Activated CD4-positive, alpha-beta T cell treated with anti-CD3 and anti-CD28 coated beads, Interleukin-2, amount 10 ng/mL, durations not matched to agents 24 days and 14 days (primary cell): ENCODE measurements at places on chromosomes 16 and 17.
A peak's percentile ranks its signal among the peaks of the same experiment; 100 is the strongest.

- no peak overlapping the region for H3K27ac ChIP-seq
- H3K27me3 ChIP-seq, result no peaks in the 10 kb centered on the region
- DNase-seq, result no peak
- H3K4me3 ChIP-seq, result no peak overlapping the region
Observed at GRCh38 chr17:33637534-33637933, 344.4 kb upstream of the ASIC2 start.

DNA sequence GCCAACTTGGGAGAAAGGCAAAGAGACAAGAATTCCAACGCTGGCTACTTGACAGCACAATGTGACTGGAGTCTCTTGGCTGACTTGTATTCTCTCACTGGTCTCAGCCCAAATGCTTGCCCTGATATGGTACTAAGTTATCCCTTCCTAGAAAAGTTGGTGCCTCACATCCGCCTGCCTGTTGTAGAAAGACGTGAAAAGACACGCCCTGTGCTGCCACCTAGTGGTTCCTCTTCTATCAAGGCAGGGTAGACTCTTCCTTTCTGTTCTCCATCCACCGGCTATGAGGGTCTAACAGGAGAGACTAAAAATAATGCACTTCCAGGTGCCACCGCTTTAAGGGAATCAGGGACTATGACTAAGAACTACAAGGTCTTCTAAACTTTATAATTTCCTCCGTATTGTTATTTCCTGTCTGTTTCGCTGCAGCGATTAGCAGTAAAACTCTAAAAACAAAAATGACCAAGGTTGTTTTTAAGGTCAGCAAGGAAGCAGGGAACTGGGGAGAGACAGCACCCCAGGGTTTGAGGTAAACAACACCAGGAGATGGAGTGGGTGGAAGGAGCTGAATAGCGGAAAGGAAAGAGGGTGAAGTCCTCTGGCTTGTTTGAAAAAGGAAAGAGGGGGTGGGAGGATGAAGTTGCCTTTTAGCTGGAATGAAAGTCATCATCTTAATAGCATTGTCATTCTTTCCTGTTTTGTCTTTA, 109.5 kb downstream of the YPEL2 start:
- DNase-seq, result peak; percentile 96
- H3K4me1 ChIP-seq, result peaks cover 49% of the 10 kb centered on the region
- peak overlapping the region; percentile 95 for H3K27ac ChIP-seq
- no peaks in the 10 kb centered on the region for H3K27me3 ChIP-seq
- no peaks in the 10 kb centered on the region for H3K36me3 ChIP-seq

DNA sequence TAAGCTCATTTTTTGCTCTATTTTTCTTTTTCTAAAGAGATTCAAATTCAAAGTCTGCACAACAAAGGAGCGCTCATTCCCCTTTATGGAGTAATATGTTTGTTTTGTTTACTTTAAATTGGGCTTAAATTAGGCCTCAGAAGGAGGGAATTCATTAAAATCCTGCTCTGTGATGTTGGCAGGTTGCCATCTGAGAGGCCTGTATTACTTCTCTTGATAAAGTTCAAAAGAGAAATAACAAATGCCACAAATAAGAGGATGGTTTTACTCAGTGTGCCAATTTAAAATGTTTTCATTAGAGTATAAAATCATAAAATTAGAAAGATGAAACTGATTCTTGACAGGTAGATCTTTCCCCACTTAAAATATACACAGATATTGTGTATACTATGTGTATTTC, 54.5 kb upstream of the HLF start:
- no peaks in the 10 kb centered on the region for H3K36me3 ChIP-seq
- H3K4me1 ChIP-seq, result no peaks in the 10 kb centered on the region
- DNase-seq, result no peak
- H3K27me3 ChIP-seq, result peaks cover 3% of the 10 kb centered on the region
- H3K4me3 ChIP-seq, result no peak overlapping the region

- peaks cover 64% of the 10 kb centered on the region for H3K36me3 ChIP-seq
- H3K4me3 ChIP-seq, result no peak overlapping the region
- no peaks in the 10 kb centered on the region for H3K27me3 ChIP-seq
- no peak overlapping the region for H3K27ac ChIP-seq
Observed at GRCh38 chr16:74455619-74456289, 34.5 kb upstream of the CLEC18B start.

GRCh38 chr16:24737391-24737871, 8.0 kb downstream of the TNRC6A start:
- DNase-seq, result no peak
- H3K36me3 ChIP-seq, result peaks cover 39% of the 10 kb centered on the region
- H3K27ac ChIP-seq, result no peak overlapping the region
- no peak overlapping the region for H3K4me3 ChIP-seq
- H3K4me1 ChIP-seq, result peaks cover 32% of the 10 kb centered on the region

DNA sequence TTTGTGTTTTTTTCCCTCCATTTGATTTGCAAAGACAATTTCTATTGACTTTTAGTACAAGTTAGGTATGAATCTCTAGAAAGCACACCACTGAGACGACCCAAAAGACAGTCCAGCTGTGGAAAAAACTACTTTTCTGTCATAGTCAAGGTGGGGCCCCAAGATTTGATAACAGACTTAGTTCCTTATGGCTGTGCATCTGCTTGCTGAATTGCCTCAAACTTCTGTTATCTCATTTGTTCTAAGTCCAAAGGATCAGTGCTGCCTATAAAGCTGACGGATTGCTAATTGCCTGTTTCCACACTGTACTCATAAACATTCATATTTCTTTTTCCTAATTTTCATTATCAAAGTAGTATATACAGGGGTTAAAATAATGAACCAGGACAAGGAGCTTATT, 180.8 kb downstream of the SPECC1 start:
- no peak for DNase-seq
- H3K27me3 ChIP-seq, result no peaks in the 10 kb centered on the region
- H3K4me1 ChIP-seq, result no peaks in the 10 kb centered on the region
- no peak overlapping the region for H3K4me3 ChIP-seq
- no peaks in the 10 kb centered on the region for H3K36me3 ChIP-seq
- no peak overlapping the region for H3K27ac ChIP-seq

GRCh38 chr16:77551357-77551756, 116.5 kb upstream of the ADAMTS18 start:
- no peaks in the 10 kb centered on the region for H3K27me3 ChIP-seq
- H3K4me3 ChIP-seq, result no peak overlapping the region
- no peak overlapping the region for H3K27ac ChIP-seq

DNA sequence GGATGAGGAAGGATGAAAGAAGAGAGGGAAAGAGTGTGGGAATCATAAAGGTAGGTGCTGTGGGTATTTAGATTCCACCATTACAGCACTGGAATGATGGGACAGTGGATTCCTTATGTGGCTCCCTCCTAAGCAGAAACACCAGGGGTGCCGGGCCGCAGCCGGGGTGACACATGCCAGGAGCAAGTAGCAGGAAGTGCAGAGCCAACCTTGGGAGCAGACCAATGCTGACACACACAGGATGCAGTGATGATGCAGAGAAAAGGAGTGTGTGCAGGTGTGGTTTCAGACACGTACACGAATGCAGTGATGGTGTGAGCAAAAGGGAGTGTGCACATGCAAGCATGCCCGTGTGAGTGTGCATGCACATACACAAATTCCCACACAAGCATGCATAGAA, 338.0 kb downstream of the SLC39A11 start:
- DNase-seq, result no peak
- H3K4me3 ChIP-seq, result no peak overlapping the region
- peaks cover 3% of the 10 kb centered on the region for H3K4me1 ChIP-seq
- no peaks in the 10 kb centered on the region for H3K36me3 ChIP-seq

- H3K27me3 ChIP-seq, result no peaks in the 10 kb centered on the region
- H3K4me3 ChIP-seq, result no peak overlapping the region
- peaks cover 2% of the 10 kb centered on the region for H3K4me1 ChIP-seq
- H3K27ac ChIP-seq, result no peak overlapping the region
- no peak for DNase-seq
- no peaks in the 10 kb centered on the region for H3K36me3 ChIP-seq
Observed at GRCh38 chr16:58152246-58152868, 23.2 kb upstream of the CFAP20 start.

- H3K4me1 ChIP-seq, result no peaks in the 10 kb centered on the region
- H3K27ac ChIP-seq, result no peak overlapping the region
- no peaks in the 10 kb centered on the region for H3K36me3 ChIP-seq
- no peak overlapping the region for H3K4me3 ChIP-seq
Observed at GRCh38 chr16:35492225-35492624, 2032.8 kb downstream of the TP53TG3F start.

- H3K4me3 ChIP-seq, result no peak overlapping the region
- H3K4me1 ChIP-seq, result peaks cover 16% of the 10 kb centered on the region
- peak; percentile 63 for DNase-seq
Observed at GRCh38 chr16:57314161-57314785, 29.8 kb upstream of the PLLP start.

GRCh38 chr17:14206891-14207290, 29.8 kb downstream of the CDRT15 start:
- no peak overlapping the region for H3K27ac ChIP-seq
- peaks cover 60% of the 10 kb centered on the region for H3K4me1 ChIP-seq
- H3K27me3 ChIP-seq, result no peaks in the 10 kb centered on the region
- H3K36me3 ChIP-seq, result peaks cover 63% of the 10 kb centered on the region

GRCh38 chr17:16304830-16305229, 48.4 kb downstream of the CENPV start:
- peaks cover 8% of the 10 kb centered on the region for H3K36me3 ChIP-seq
- H3K4me1 ChIP-seq, result no peaks in the 10 kb centered on the region
- no peaks in the 10 kb centered on the region for H3K27me3 ChIP-seq

DNA sequence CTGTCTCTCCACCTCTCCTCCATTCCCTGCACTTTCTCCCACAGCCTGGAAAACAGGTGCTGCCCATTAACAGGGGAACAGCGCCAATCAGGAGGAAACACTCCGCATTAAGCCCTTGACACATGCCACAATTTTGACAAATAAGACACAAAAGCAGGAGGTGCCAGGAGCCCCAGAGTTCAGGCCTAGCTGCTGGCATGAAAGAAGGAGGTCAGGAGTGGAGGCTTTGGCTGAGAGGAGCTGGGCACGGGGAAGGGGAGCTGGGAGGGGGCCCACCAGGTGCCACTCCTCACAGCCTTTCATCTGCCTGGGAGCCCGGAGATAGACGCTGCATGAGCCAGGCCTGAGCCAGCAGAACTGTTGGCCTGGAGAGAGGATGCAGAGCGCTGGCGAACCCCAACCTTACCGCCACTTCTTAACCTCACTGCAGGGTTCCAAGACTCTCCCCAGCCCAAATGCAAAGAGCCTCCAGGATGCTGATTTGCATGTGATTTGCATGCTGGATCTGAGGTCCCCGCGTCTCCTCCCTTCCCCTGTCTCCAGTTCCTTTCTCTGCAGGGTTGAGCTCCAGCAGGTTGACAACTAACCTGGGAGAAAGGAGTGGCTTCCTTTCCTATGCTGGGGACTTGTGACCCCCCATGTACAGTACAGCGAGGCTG, 139.8 kb upstream of the SDK2 start:
- no peak overlapping the region for H3K27ac ChIP-seq
- no peak for DNase-seq
- H3K4me3 ChIP-seq, result no peak overlapping the region
- H3K36me3 ChIP-seq, result no peaks in the 10 kb centered on the region
- no peaks in the 10 kb centered on the region for H3K27me3 ChIP-seq

- H3K36me3 ChIP-seq, result no peaks in the 10 kb centered on the region
- H3K27me3 ChIP-seq, result no peaks in the 10 kb centered on the region
- H3K4me3 ChIP-seq, result no peak overlapping the region
Observed at GRCh38 chr17:12918142-12918541, 99.7 kb downstream of the ELAC2 start.

- no peaks in the 10 kb centered on the region for H3K27me3 ChIP-seq
- no peak for DNase-seq
- H3K4me3 ChIP-seq, result no peak overlapping the region
- no peaks in the 10 kb centered on the region for H3K36me3 ChIP-seq
Observed at GRCh38 chr16:84120023-84120422, 3.3 kb upstream of the MBTPS1 start.

DNA sequence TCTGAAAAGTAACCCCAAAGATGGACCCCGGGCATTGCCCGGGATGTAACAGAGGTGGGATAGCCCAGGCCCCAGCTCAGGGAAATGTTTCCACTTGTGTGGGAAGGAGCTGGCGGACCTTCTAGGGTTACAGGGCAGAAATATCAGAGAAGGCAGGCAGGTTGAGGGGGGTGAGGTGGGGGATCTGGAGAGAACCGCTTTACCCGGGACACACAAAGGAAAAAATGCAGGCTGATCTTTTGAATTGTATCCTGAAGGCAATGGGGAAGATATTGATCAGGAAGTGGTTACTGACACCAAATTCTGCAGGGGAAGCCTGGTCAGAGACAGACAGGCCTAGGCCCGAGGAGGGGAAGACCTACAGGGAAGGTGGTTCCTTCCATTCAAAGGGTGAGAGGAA, 3.5 kb downstream of the SLC47A1 start:
- DNase-seq, result no peak
- no peaks in the 10 kb centered on the region for H3K4me1 ChIP-seq
- H3K27me3 ChIP-seq, result peaks cover 41% of the 10 kb centered on the region
- H3K27ac ChIP-seq, result no peak overlapping the region
- no peak overlapping the region for H3K4me3 ChIP-seq
- no peaks in the 10 kb centered on the region for H3K36me3 ChIP-seq

GRCh38 chr16:3138342-3138741, 3.5 kb downstream of the ZNF213 start:
- H3K4me1 ChIP-seq, result peaks cover 17% of the 10 kb centered on the region
- H3K36me3 ChIP-seq, result peaks cover 23% of the 10 kb centered on the region
- no peak for DNase-seq

GRCh38 chr17:51355441-51356410, 95.4 kb downstream of the UTP18 start:
- no peak overlapping the region for H3K4me3 ChIP-seq
- DNase-seq, result no peak
- H3K27ac ChIP-seq, result no peak overlapping the region
- H3K27me3 ChIP-seq, result peaks cover 17% of the 10 kb centered on the region

DNA sequence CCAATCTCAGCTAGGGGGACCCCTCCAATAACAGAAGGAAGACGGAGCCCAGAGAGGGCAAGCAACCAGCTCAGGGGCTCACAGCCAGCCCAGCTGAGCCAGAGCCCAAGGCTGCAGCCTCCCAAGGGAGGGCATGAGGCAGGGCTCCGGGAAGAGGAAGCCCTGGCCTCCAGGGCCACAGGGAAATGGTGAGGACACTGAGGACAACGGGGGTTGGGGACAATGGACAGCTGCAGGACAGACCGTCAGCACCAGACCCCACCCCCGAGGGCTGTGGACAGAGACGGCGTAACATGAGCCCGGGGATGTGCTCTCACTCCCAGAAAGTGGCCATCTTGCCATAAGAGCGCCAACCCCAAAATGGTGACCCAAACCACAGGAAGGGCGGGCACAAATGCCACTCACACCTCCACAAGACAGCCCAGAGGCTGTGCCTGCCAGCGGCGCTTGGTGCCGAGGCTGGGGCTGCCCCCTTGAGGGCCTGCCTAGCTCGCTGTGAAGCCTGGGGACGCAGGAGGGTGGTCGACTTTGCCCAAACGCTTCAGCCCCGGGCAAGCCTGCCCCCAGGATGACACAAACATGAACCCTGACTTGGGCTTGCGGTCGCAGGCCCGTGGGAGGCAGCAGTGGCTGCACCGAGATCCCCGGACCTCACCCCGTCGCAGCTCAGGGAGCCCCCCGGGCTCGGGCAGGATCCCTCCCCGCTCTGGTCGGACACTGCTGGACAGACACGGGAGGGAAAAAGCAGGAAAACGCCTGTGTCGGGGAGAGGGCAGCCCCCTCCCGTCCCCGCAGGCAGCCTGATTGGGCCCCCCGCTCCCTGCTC, 10.5 kb downstream of the PIMREG start:
- peaks cover 5% of the 10 kb centered on the region for H3K36me3 ChIP-seq
- peak overlapping the region; percentile 30 for H3K4me3 ChIP-seq
- H3K27ac ChIP-seq, result no peak overlapping the region
- peaks cover 23% of the 10 kb centered on the region for H3K27me3 ChIP-seq

GRCh38 chr17:40318830-40319391, 9.9 kb downstream of the RARA start:
- H3K27me3 ChIP-seq, result peaks cover 4% of the 10 kb centered on the region
- peaks cover 8% of the 10 kb centered on the region for H3K36me3 ChIP-seq
- peak overlapping the region; percentile 97 for H3K4me3 ChIP-seq

- H3K27me3 ChIP-seq, result no peaks in the 10 kb centered on the region
- no peak overlapping the region for H3K27ac ChIP-seq
- peaks cover 4% of the 10 kb centered on the region for H3K4me1 ChIP-seq
- H3K4me3 ChIP-seq, result no peak overlapping the region
- DNase-seq, result no peak
Observed at GRCh38 chr16:89847940-89848297, 19.6 kb downstream of the SPIRE2 start.
